ENCODE measurements at places on chromosomes 2 and 18.

GRCh38 chr2:133303150-133303549 lies 265.1 kb downstream of the NCKAP5 start:
- no peak for DNase-seq

DNA sequence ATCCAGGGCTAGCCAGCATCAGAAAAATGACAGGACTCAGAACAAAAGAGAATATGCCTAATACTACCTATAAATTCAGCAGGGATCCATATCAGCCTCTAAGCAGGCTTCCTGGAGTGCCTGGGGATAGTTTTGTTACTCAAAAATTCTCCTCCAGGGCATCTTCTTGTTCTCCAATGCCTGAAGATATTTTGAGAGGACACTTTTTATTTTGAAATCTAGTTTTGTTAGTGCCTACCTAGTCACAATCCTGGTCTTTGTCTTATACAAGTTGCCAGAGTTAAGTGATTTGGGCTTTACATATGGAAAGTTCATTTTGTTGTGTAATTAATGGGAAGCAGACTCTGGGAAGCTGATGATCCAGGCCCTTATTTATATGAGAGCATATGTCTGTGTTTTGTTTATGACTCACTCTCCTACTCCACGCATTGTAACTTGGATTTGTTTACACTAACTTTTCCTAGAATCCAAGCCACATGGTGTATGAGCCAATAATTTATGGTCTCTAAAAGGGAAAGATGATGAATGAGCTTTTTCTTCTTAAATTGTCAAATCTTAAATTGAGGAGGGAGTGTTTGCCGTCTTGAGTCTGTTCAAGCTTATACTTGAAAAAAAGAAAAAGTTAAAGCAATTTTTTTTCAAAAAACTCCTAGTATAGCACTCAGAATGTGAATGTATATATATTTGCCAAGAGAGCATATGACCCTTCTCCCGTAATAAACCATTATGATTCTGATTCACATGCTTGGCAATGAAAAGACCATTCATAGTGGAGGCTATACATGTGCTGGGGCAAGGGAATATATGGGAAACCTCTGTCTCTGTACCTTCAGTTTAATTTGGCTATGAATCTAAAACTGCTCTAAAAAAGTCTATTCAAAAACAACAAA lies 370.3 kb downstream of the SETBP1 start:
- DNase-seq, result no peak

DNA sequence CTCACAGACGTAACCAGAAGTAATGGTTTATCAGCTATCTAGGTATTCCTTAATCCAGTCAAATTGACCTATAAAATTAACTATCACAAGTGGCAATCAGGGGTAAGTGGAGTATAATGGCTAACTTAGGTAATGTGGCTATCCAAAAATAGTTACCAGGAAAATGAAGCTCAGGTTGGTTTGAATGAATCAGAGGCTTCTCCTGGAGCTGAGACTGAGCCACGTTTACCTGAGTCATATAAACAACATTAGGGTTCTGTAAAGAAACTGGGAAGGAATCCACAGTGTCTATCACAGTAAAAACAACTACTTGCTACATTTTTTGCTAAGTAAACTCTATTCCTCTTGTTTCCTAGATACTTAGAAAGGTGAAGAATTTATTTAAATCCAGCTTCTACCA lies 236.0 kb upstream of the SPHKAP start:
- DNase-seq, result no peak

GRCh38 chr18:3333056-3333720 lies 71.3 kb downstream of the MYL12B start:
- no peak for DNase-seq

DNA sequence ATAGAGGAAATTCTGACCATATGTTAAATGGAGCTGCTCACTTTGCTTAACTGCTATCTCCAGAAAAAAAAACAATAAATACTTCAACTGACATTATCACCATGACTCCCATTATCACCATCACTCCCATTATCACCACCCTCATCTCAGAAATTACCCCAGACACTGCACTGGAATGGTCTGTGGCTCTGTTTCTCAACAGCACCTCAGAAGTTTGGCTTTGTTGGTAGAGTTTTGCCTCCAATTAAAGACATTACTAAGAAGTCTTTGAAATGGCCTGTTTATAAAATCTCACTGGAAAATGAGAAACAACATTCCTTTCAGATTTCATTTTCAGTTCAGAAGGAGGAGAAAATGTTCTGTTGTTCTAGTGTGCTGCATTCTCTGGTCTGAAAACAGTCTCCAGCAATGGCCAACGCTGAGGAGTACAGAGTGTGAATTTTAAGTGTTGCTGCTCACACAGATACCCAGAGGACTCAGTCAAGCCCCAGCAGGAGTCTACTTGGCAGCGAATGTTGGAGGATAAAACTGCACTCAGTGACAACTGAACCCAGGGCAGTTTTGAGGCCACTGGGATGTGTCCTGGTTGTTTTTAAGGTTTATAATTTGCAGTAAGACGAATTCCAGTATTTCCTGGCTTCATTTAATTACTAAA lies 364.5 kb upstream of the CDH2 start:
- DNase-seq, result peak; percentile 1

DNA sequence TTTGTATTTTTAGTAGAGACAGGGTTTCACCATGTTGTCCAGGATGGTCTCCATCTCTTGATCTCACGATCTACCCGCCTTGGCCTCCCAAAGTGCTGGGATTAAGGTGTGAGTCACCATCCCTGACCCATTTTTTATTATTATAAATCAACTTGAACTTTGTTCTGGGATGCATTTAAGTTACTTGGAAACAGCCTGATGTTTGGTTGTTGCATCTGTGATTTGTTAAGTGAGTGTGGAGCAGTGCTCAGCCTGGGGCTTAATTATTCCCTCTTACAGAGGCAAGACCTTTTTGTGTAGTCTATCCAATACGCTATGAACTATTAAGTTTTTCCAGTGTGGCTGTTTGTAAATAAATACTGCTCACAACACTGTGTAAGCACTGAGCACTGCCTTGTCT lies 32.6 kb downstream of the MTA3 start:
- no peak for DNase-seq

GRCh38 chr2:44894058-44894457 lies 47.4 kb upstream of the SIX3 start:
- no peak for DNase-seq

GRCh38 chr2:229296536-229296935 lies 25.4 kb upstream of the PID1 start:
- no peak for DNase-seq

GRCh38 chr18:21522530-21522929 lies 78.0 kb downstream of the ESCO1 start:
- no peak for DNase-seq

GRCh38 chr2:10985260-10985659 lies 73.5 kb downstream of the KCNF1 start:
- DNase-seq, result no peak

DNA sequence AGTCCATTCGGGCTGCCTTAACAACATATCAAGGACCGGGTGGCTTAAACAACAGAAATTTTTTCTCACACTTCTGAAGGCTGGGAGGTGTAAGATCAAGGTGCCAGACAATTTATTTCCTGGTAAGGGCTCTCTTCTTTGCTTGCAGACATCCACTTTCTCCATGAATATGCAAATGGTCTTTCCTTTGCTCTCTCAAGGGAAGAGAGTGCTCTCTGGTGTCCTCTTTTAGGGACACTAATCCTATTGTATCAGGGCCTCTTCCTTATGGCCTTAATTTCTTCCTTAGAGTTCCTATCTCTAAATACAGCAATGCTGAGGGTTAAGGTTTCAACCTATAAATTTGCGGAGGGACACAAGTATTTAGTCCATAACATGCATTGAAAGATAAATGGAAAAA lies 770.8 kb downstream of the DSC3 start:
- DNase-seq, result no peak

GRCh38 chr18:59155153-59155552 lies 15.5 kb downstream of the SEC11C start:
- DNase-seq, result no peak
